ENCODE measurements at places on chromosomes 1 and 21. TPM values are rescaled to one million over a fixed set of nuclear protein-coding genes. Genes with fewer than 3 reads are reported as not detected.

The PGLYRP3 gene
- total RNA-seq: not detected

The EIF2D gene
- total RNA-seq: 38.2 TPM

The CYP4B1 gene
- total RNA-seq: not detected

The LAX1 gene
- total RNA-seq: not detected

The LRRC38 gene
- total RNA-seq: not detected

The PLCH2 gene
- 0.59 TPM for total RNA-seq

Measured in neural crest cell (in vitro differentiated cells).